ENCODE measurements at places on chromosomes 5 and 9. TPM values are rescaled to one million over a fixed set of nuclear protein-coding genes. Genes with fewer than 3 reads are reported as not detected.
A peak's percentile ranks its signal among the peaks of the same experiment; 100 is the strongest.

Gene NRARP
- 1.6 TPM for total RNA-seq

Gene ANGPTL2
- not detected for total RNA-seq

Gene TSLP
- 3.6 TPM for total RNA-seq

Gene INSL6
- not detected for total RNA-seq

Gene PCDHGA6
- total RNA-seq = 0.16 TPM

Gene NME5
- total RNA-seq = not detected

Gene GLRA1
- total RNA-seq = not detected

- no peaks in the 10 kb centered on the region for H3K4me1 ChIP-seq
- H3K4me3 ChIP-seq = no peak overlapping the region
- H3K27me3 ChIP-seq = peaks cover 21% of the 10 kb centered on the region
- DNase-seq = no peak
- H3K36me3 ChIP-seq = no peaks in the 10 kb centered on the region
- H3K27ac ChIP-seq = no peak overlapping the region
Measured at GRCh38 chr5:171300358-171300757, 8.7 kb upstream of the TLX3 start.

DNA sequence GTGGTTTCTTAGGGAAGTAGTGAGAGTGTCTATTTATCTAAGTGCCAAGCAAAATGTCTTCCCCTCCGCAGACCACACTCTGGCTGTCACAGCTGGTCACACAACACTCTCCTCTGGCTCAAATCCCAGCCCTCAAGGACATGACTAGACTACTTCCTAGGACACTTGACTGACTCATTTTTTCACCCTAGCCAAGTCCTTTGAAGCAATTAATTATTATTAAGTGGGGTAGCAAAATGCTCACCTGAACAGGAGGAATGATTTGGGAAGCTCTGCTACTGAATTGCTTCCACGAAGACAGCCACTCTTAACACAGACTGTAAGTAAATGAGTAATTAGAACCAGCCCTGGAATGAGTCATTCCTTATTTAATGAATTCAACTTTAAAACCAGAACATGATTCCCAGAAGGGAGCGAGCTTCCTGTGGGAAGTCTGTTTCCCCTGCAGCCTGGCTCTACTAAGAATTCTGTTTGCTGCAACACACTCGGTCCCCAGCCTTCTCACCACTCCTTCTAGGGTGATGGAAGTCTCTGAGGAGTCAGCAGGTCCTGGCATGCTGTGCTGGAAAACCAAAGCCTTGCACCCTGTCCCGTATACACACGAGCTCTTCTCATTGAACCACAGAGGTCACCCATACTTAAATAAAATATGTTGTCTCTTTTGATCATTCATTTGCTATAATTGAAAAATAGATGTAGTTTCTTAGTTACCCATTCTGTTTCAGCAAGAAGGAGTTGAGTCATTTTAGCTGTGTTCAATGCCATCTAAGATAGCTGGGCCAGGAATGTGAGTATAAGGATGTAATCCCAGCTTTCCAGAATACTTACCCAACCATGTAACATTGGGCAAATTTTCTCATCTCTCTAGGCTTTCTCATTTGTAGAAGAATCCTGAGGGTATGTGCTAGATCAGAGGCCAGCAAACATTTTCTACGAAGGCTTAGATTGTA, 218.6 kb upstream of the RASEF start:
- no peaks in the 10 kb centered on the region for H3K27me3 ChIP-seq
- DNase-seq = no peak
- H3K27ac ChIP-seq = no peak overlapping the region
- no peak overlapping the region for H3K4me3 ChIP-seq
- no peaks in the 10 kb centered on the region for H3K36me3 ChIP-seq
- H3K4me1 ChIP-seq = no peaks in the 10 kb centered on the region

DNA sequence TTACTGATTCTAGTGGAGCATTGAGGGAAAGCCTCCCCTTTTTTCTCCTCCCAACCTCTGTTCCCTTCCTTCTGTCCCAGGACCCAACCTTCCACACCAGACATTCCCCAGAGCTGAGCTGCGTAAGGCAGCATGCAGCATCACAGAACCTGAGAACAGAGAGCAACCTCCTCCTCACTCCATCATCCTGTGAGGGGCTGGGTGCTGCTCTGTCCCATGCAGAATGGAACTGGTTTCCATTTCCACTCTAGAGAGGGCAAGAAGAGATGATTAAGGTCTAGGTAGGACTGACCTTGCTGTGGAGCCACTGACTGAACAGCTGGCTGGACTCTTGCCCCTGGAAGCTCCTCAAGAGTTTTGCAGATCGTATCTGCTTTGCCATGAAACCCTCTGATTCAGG, 30.1 kb upstream of the IL7R start:
- peak overlapping the region; percentile 61 for H3K27ac ChIP-seq
- H3K27me3 ChIP-seq = no peaks in the 10 kb centered on the region
- peak overlapping the region; percentile 56 for H3K4me3 ChIP-seq
- no peak for DNase-seq

- H3K27ac ChIP-seq = no peak overlapping the region
- H3K36me3 ChIP-seq = no peaks in the 10 kb centered on the region
- DNase-seq = no peak
- H3K4me3 ChIP-seq = no peak overlapping the region
- no peaks in the 10 kb centered on the region for H3K4me1 ChIP-seq
- H3K27me3 ChIP-seq = no peaks in the 10 kb centered on the region
Measured at GRCh38 chr5:153525536-153525935, 35.1 kb downstream of the GRIA1 start.

DNA sequence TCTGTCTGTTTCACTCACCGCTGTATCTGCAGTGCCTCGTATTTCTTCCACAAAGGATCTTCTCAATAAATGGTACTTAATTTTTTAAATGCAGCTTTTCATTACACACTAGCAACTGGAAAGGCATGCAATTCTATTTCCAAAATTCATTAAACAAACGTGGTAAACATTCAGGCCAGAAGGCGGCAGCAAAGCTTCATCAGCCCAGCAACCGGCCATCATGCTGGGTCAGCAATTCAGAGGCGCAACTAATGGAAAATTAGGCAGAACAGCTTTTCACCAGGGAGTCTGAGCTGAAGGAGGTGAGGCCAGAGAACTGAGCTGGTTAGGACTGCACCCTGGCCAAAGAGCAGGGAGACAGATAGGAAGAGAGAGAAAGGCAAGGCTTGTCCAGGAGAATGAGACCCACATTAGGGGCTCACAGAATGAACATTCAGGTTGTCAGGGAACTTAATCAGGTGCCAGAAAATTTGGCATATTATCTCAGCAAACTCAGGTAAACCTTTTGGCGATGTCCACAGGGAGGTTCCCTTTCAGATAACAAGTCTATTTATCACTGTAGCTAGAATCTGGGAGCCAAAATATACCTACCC, 17.7 kb upstream of the RNF180 start:
- H3K27ac ChIP-seq = no peak overlapping the region
- H3K36me3 ChIP-seq = no peaks in the 10 kb centered on the region
- H3K27me3 ChIP-seq = no peaks in the 10 kb centered on the region
- DNase-seq = peak; percentile 2
- H3K4me3 ChIP-seq = no peak overlapping the region
- no peaks in the 10 kb centered on the region for H3K4me1 ChIP-seq

DNA sequence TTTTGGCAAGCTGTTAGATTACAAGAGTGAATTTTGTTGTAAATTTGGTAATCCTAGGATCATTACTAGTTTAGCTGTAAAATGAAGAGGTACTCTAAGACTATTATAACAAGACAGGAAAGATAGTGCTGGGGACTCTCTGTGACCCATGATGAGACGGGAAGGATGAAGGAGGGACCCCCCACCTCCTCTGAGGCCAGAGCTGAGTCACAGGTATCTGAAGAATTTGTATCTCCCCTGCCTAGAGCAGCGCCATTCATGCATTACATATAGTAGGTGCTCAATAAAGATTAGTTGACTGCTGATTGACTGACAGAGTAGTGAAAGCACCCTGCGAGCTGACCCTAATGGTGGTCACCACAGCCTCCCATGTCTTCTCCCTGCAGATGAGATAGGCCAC, 202.8 kb downstream of the SNX18 start:
- H3K36me3 ChIP-seq = peaks cover 3% of the 10 kb centered on the region
- peaks cover 36% of the 10 kb centered on the region for H3K4me1 ChIP-seq
- peak overlapping the region; percentile 13 for H3K27ac ChIP-seq
- no peak for DNase-seq
- no peak overlapping the region for H3K4me3 ChIP-seq

GRCh38 chr5:50709471-50709870, 43.0 kb downstream of the PARP8 start:
- H3K4me3 ChIP-seq = peak overlapping the region; percentile 31
- DNase-seq = no peak
- no peaks in the 10 kb centered on the region for H3K27me3 ChIP-seq
- peak overlapping the region; percentile 80 for H3K27ac ChIP-seq

GRCh38 chr5:171832775-171833174, 47.2 kb downstream of the SMIM23 start:
- peaks cover 1% of the 10 kb centered on the region for H3K36me3 ChIP-seq
- no peak overlapping the region for H3K4me3 ChIP-seq
- H3K4me1 ChIP-seq = no peaks in the 10 kb centered on the region
- no peak overlapping the region for H3K27ac ChIP-seq

DNA sequence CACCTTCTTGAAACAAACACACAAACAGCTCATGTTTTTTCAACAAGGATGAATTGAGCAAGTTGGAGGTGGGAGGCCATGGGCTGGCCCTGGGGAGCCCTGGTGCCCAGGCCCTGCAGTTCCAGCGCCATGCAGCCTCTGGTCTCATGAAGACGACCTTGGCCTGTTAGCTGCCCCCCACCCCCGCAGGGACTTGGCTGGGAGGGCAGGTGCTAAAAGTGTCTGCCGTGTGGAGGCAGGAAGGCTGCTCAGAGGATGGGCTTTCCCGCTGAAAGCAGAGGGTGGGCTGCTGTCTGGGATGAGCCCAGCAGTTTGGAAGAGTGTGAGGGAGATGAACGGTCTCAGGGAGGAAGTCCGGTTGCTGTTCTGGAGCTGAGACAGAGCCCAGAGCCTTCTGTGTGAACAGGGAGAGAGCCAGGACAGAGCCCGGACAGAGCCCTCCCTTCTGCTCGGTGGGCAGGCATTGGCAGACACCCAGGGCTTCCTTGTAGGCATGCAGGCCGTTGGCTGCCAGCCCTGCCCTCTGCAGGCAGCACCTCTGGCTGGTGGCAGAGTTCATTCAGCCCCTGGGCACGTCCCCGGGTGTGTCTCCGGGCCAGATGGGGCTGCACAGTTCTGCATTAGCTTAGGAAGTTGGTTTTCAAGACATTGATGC, 18.7 kb downstream of the ROPN1L start:
- no peak overlapping the region for H3K27ac ChIP-seq
- no peak overlapping the region for H3K4me3 ChIP-seq
- no peaks in the 10 kb centered on the region for H3K4me1 ChIP-seq

GRCh38 chr5:4116834-4117233, 521.2 kb downstream of the IRX1 start:
- no peaks in the 10 kb centered on the region for H3K4me1 ChIP-seq
- H3K4me3 ChIP-seq = no peak overlapping the region
- H3K27me3 ChIP-seq = no peaks in the 10 kb centered on the region

GRCh38 chr5:61534481-61535267, 202.6 kb downstream of the ZSWIM6 start:
- peak overlapping the region; percentile 57 for H3K27ac ChIP-seq
- peaks cover 31% of the 10 kb centered on the region for H3K4me1 ChIP-seq
- H3K36me3 ChIP-seq = peaks cover 10% of the 10 kb centered on the region
- H3K4me3 ChIP-seq = no peak overlapping the region
- peak; percentile 25 for DNase-seq

- H3K27me3 ChIP-seq = peaks cover 29% of the 10 kb centered on the region
- H3K27ac ChIP-seq = no peak overlapping the region
- no peak overlapping the region for H3K4me3 ChIP-seq
Measured at GRCh38 chr5:97088774-97089148, 53.6 kb downstream of the LIX1 start.

DNA sequence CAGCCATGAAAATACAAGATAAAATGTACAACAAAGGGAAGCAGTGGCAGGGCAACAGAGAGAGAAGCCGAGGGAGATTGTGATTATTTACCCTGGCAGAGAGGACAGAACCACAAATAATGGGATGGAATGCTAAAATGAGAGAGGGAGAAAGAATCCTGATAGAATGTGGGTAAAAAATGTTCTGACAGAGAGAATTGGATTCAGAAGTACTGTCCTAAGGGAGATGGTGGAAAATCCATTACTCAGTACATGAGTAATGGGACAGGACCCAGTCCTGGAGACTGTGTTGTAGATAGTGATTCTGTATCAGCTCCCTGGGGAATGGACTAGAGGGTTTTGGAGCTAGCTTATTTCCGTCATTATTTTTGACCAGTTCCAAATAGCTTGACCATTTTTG, 831.5 kb downstream of the MAT2B start:
- no peak overlapping the region for H3K27ac ChIP-seq
- no peak for DNase-seq
- no peaks in the 10 kb centered on the region for H3K4me1 ChIP-seq
- H3K27me3 ChIP-seq = no peaks in the 10 kb centered on the region

GRCh38 chr5:158165647-158166046, 306.7 kb upstream of the CLINT1 start:
- no peak overlapping the region for H3K4me3 ChIP-seq
- no peaks in the 10 kb centered on the region for H3K36me3 ChIP-seq
- no peak overlapping the region for H3K27ac ChIP-seq

GRCh38 chr9:81877047-81877446, 51.2 kb upstream of the SPATA31D4 start:
- H3K4me1 ChIP-seq = no peaks in the 10 kb centered on the region
- H3K27me3 ChIP-seq = no peaks in the 10 kb centered on the region
- no peak overlapping the region for H3K27ac ChIP-seq
- DNase-seq = no peak

GRCh38 chr5:148387325-148387724, 3.6 kb downstream of the FBXO38 start:
- H3K27ac ChIP-seq = peak overlapping the region; percentile 66
- peaks cover 76% of the 10 kb centered on the region for H3K4me1 ChIP-seq
- peaks cover 8% of the 10 kb centered on the region for H3K36me3 ChIP-seq
- no peaks in the 10 kb centered on the region for H3K27me3 ChIP-seq
- H3K4me3 ChIP-seq = peak overlapping the region; percentile 84

DNA sequence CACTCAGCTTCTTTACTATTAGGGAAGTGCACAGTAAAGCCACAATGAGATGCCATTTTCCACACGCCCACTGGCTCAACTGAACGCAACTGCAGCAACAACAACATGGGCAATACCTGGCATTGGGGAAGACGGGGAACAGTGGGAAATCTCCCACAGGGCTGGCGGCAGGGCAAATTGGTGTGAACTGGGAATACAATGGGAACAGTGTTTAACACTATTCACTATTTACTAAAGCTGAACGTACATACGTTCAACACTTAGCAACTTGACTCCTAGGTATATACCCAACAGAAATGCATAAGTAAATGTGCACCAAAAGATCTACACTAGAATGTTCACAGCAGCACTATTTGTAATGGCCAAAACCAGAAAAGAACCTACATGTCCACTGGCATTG, 14.1 kb downstream of the ZER1 start:
- no peaks in the 10 kb centered on the region for H3K4me1 ChIP-seq
- DNase-seq = no peak
- no peak overlapping the region for H3K4me3 ChIP-seq
- no peak overlapping the region for H3K27ac ChIP-seq

- H3K27ac ChIP-seq = no peak overlapping the region
- H3K27me3 ChIP-seq = no peaks in the 10 kb centered on the region
- no peak overlapping the region for H3K4me3 ChIP-seq
- no peaks in the 10 kb centered on the region for H3K4me1 ChIP-seq
Measured at GRCh38 chr9:82421498-82421897, 432.9 kb downstream of the SPATA31D1 start.

Data from activated T-cell treated with anti-CD3 and anti-CD28 coated beads, Interleukin-2, amount 50 U/mL, for 72 hours (primary cell).